Central memory CD8-positive, alpha-beta T cell (primary cell): ENCODE measurements at places on chromosomes 5 and 9.

GRCh38 chr9:101628173-101628572 is 33.4 kb upstream of the PPP3R2 start:
- H3K27me3 ChIP-seq, result no peaks in the 10 kb centered on the region
- H3K4me1 ChIP-seq, result no peaks in the 10 kb centered on the region
- no peak overlapping the region for H3K4me3 ChIP-seq
- DNase-seq, result no peak
- no peak overlapping the region for H3K27ac ChIP-seq

- no peaks in the 10 kb centered on the region for H3K27me3 ChIP-seq
- H3K36me3 ChIP-seq, result peaks cover 6% of the 10 kb centered on the region
These were observed 18.2 kb downstream of the NR2F1 start for GRCh38 chr5:93601071-93601801.

- H3K36me3 ChIP-seq, result no peaks in the 10 kb centered on the region
- no peak for DNase-seq
- peaks cover 64% of the 10 kb centered on the region for H3K27me3 ChIP-seq
- no peaks in the 10 kb centered on the region for H3K4me1 ChIP-seq
- H3K27ac ChIP-seq, result no peak overlapping the region
- H3K4me3 ChIP-seq, result no peak overlapping the region
These were observed 23.0 kb upstream of the ZNF366 start for GRCh38 chr5:72530196-72530595.

- peaks cover 6% of the 10 kb centered on the region for H3K36me3 ChIP-seq
- no peaks in the 10 kb centered on the region for H3K4me1 ChIP-seq
- no peak for DNase-seq
- no peaks in the 10 kb centered on the region for H3K27me3 ChIP-seq
- H3K4me3 ChIP-seq, result no peak overlapping the region
- no peak overlapping the region for H3K27ac ChIP-seq
These were observed 42.7 kb downstream of the SLC12A2 start for GRCh38 chr5:128126241-128126640.

GRCh38 chr5:1820381-1820780 is 19.2 kb downstream of the NDUFS6 start:
- no peaks in the 10 kb centered on the region for H3K27me3 ChIP-seq
- DNase-seq, result no peak
- peaks cover 35% of the 10 kb centered on the region for H3K36me3 ChIP-seq
- H3K4me3 ChIP-seq, result no peak overlapping the region

GRCh38 chr9:99953861-99954507 is 47.5 kb downstream of the STX17 start:
- no peak overlapping the region for H3K4me3 ChIP-seq
- H3K27ac ChIP-seq, result peak overlapping the region; percentile 49
- peaks cover 20% of the 10 kb centered on the region for H3K36me3 ChIP-seq
- peaks cover 9% of the 10 kb centered on the region for H3K4me1 ChIP-seq
- DNase-seq, result no peak
- H3K27me3 ChIP-seq, result no peaks in the 10 kb centered on the region

DNA sequence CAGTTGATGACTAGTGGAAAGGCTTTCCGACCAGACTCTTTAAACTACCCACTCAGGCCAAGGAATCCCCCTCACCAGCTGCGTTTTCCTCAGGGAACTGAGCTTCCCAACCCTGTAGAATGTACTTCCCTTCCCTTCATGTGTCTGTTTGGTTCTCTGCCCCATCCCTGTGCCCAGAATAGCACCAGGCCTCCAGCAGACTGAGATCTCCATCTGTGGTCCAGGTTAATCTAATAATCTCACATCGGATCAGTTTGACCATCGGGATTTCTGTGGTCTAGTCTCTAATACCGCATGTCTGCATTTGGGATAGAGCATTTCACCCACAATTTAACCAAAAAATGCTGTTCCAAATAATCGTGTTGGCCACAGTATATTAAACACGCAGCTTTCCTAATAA is 237.2 kb downstream of the ROR2 start:
- H3K4me1 ChIP-seq, result no peaks in the 10 kb centered on the region
- no peak for DNase-seq
- peaks cover 2% of the 10 kb centered on the region for H3K36me3 ChIP-seq
- no peak overlapping the region for H3K27ac ChIP-seq
- peaks cover 19% of the 10 kb centered on the region for H3K27me3 ChIP-seq
- H3K4me3 ChIP-seq, result no peak overlapping the region

GRCh38 chr5:72107901-72108201 is 576 bp downstream of the MAP1B start:
- H3K27ac ChIP-seq, result no peak overlapping the region
- peaks cover 2% of the 10 kb centered on the region for H3K36me3 ChIP-seq
- H3K4me1 ChIP-seq, result peaks cover 10% of the 10 kb centered on the region
- no peak overlapping the region for H3K4me3 ChIP-seq
- DNase-seq, result no peak

DNA sequence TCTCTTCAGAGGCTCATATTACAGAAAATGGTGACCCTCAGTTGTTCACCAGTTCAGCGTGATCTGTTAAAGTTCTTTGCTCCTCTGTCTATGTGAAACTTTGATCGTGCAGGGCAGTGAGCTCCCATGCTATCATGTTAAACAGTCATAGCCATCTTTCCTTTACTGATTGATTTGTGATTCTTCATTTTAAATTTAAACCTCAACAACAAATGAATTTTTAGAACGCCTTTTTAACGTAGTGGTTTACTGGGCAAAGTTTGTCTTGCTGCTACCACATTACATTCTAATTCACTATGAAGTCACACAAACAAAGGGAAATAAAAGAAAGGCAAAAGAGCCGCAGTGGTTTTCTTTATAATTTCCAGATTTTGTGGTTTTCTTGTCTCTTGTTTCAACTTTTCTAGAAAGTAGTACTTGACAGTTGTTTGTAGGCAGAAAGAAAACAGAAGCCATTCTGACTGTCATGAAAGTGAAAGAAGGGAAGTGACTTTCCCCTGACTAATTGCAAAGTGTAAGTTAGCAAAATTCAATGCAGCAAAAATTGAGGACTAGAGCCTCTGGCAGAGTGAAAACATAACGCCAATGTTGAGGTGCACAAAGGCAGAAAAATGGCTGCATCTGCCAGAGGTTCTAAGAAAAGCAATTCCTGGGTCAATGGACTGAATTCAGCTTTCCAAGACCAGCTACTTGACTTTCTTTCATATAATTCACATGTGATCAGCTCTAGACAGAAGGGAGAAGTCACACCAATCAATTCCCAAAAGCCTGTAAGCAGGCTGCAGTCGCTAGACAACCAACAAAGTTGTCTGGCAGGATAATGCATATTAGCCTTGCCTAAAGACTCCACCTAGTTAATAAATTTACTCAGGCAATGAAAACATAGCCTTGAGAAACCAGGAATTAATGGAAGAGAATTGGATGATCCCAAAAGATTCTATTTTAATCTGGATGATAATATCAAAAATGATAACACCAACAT is 7.1 kb upstream of the IFNA6 start:
- H3K27me3 ChIP-seq, result peaks cover 24% of the 10 kb centered on the region
- H3K27ac ChIP-seq, result peak overlapping the region; percentile 58
- peaks cover 2% of the 10 kb centered on the region for H3K36me3 ChIP-seq
- peaks cover 12% of the 10 kb centered on the region for H3K4me1 ChIP-seq
- H3K4me3 ChIP-seq, result peak overlapping the region; percentile 56
